GM23248 (cell line): ENCODE measurements at places on chromosomes 3 and 15.

DNA sequence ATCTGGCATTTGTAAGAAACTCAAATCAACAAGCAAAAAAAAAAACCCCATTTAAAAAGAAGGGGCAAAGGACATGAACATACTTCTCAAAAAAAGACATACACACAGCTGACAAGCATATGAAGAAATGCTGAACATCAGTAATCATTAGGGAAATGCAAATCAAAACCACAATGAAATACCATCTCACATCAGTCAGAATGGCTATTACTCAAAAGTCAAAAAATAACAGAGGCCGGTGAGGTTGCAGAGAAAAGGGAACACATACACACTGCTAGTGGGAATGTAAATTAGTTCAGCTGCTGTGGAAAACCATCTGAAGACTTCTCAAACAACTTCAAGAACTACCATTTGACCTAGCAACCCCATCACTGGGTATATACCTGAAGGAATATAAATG lies 199.4 kb upstream of the THBS1 start:
- DNase-seq = no peak

DNA sequence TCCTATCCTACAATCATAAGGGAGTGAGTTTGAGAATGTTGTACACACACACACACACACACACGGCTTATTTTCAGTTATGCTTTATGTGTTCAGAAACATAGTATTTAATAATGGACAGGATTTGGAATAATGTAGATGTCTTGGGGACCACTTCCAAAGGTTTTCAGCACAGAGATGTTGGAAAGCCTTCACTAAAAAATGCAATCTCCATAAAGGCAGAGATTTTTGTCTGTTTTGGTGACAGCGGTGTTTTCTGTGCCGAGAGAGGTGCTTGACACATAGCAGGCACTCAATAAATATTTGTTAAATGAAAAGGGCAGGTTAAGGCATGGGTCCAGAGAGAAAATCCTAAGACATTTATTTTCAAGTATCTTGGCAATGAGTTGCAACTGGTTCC lies 428.2 kb upstream of the RGMA start:
- no peak for DNase-seq

DNA sequence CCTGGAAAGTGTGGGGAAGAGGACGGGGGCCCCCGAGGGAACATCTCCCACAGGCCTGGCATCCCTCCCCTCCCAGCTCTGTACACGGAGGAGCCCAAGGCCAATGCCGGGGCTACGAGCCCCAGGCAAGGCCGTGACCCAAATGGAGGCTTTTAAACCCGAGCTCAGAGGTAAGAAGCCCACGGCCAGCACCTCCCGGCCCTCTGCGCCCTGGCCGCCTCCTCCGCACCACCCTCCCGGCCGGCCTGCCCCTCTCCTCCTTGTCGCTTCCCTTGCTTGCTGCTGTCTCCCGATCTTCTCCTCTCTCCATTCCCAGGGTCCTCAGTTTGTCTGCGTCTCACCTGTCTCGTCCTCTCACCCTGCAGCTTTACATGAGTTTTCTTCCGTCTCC lies 1.3 kb downstream of the MUC4 start:
- DNase-seq = no peak

GRCh38 chr3:6791161-6791560 lies 69.8 kb upstream of the GRM7 start:
- no peak for DNase-seq

- no peak for DNase-seq
These were observed 99.2 kb upstream of the TMC3 start for GRCh38 chr15:81473177-81473576.

DNA sequence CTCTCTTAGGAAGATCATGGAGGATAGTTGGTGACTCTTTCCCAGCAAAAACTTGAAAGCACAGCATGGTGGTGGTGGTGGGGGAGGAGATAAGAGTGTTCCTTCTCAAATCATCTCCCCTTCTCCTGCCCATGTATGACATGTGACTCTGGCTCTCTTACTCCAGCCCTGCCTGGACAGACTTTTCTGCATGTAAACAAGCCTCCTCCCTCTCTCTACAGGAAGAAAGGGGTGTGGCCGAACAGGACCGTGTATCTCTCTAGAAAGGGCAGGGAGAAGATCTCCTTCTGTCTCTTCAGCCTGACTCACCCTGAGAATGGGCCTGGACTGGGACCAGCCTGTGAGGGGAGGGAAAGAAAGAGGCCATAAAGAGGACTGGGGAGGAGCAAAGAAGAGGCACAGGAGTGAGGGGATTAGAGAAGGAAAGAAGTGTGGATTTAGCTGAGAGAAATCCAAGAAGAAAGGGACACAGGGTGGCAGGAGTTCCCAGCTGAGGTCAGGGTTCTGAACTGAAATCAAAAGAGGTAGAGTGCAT lies 1.5 kb downstream of the CELF6 start:
- no peak for DNase-seq

DNA sequence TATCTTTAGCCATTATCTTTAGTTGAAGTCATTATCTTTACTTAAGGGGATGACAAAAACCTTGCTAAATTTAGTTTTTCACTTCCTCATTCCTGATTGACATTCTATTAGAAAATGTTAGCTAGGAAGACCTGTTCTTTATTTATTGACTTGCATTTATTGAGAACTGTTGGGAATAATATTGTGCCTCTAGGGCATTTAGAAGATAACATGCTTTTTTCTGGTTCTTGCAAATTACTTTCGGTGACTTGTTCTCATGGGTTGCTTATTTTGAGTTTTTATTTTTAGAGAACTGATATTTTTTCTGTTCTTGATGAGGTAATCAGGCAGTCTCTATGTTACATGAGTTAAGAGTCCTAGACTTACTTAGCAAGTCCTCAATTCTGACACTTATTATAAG lies 48.3 kb upstream of the CTDSPL start:
- DNase-seq = no peak

DNA sequence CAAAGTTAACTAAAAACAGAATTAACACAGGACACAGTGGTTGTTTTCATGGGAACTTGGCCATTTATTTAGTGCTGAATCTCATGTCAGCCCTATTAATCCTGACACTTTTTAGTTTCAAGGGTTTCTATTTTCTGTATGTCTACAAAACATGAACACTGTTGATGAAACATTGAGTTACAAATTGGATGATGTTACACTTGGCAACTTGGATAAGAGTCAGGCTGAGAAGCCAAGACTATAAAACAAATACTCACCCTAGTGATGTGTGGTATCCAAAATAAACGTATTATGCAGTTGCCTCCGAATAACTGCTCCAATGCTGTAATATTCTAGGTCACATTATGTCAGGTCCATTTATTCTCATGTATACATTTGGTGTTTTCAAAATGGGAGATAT lies 349.6 kb downstream of the ZIC1 start:
- DNase-seq = peak; percentile 70

DNA sequence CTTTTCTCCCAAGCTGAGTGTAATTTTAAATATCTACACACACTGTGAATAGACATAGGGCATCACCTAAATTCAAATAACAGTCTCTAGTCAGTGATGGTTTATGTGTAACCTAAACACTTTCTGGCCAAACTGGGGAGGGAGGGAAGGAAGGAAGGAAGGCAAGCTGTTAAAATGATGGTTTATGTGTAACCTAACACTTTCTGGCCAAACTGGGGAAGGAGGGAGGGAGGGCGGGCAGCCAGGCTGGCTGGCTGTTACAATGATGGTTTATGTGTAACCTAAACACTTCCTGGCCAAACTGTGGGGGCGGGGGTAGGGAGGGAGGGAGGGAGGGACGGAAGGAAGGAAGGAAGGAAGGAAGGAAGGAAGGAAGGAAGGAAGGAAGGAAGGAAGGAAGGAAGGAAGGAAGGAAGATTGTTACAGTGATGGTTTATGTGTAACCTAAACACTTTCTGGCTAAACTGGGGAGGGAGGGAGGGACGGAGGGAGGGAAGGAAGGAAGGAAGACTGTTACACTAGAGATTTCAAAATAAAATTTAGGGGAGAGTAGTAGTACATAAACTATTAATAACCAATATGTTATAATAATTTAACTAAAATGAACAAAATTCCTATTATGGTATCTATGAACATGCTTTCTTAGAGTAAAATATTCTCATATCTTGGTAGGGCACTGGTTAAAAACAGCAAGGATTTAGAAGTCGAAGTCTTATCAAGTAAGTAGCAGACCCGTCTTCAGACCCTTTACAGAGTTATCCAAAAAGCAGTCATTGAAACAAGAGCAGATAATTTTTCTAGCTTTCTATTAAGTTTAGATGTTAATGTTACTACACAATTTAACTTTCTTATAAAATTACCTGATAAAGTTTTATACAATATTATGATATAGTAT lies 148.1 kb downstream of the LMLN start:
- no peak for DNase-seq

DNA sequence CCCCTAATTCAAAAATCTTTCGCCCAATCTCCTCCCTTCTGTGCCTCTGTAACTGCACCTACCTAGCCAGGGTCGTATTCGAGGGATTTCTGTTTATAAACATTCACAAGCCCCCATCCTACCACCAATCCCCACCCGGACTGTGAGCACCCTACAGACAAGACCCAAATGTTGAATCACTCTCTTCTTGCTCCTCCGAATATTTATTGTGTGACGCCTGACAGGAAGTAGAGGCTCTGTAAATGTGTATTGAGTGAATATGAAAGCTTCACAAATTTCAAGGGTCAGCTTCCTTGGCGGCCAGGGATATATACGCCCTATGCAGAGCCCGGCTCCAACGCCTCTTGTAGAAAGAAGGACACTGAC lies 1.6 kb downstream of the BDH1 start:
- DNase-seq = no peak

- no peak for DNase-seq
These were observed 27.8 kb downstream of the SLC27A2 start for GRCh38 chr15:50209809-50210208.

DNA sequence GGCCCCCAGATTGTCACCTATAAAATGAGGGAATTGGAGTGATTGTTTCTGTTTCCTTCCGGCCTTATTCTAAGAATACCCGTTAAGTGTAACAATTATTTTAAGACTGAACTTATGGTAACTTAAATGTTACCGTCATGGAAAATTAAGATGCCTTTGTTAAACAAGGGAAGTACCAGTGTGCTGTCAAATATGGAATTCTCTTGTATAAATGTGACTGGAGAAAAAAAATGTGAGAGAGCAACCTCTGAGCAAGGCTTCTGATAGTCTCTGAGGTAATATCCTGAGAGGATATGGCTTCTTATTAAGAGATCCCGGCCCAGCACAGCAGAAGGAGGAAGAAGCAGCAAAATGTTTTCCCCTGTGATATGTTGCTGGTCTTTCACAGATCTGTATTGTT lies 480.7 kb upstream of the ADAMTS9 start:
- DNase-seq = no peak

DNA sequence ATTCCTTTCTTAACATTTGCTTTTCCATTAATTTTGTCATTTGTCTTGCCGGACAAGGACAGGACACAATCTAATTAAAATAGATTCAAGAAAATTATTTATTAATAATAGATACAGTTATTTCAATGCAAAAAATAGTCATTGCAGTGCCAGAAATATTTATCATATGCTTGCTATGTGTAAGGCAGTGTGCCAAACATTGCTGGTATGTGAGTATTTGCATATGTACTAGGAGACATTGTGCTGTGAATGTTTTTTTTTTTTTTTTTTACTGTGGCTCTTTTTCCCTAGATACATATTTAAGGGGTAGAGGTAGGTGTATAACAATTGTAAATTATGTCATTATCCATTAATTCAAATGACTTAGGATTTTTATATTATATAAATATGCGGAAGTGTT lies 23.3 kb downstream of the SPRED1 start:
- peak; percentile 42 for DNase-seq

- no peak for DNase-seq
These were observed 73.9 kb downstream of the SEC22A start for GRCh38 chr3:123275691-123276090.

GRCh38 chr15:60740231-60740630 lies 261.3 kb upstream of the ICE2 start:
- DNase-seq = no peak

- peak; percentile 14 for DNase-seq
These were observed 138.4 kb upstream of the KCNMB2 start for GRCh38 chr3:178397836-178398235.

GRCh38 chr3:13274551-13275332 lies 145.4 kb downstream of the NUP210 start:
- DNase-seq = no peak

DNA sequence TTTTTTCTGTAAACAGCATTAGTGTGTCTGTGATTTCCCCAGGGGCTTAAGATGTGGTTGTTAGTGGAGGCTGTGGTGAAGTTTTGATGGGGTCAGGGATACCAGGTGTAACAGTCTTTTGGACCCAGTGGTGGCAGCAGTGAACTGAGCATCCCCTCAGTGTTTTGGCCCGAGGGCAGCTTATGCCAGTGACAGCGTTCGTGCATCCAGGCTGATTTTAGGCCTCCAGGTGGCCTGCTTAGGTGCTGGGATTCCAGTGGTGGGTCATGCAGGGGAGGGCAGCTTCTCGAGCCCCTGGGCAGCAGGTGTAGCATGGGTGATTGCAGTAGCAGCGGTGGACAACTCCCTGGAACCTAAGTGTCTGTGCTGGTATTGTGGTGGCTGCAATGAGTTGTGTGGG lies 29.2 kb downstream of the STT3B start:
- DNase-seq = no peak

DNA sequence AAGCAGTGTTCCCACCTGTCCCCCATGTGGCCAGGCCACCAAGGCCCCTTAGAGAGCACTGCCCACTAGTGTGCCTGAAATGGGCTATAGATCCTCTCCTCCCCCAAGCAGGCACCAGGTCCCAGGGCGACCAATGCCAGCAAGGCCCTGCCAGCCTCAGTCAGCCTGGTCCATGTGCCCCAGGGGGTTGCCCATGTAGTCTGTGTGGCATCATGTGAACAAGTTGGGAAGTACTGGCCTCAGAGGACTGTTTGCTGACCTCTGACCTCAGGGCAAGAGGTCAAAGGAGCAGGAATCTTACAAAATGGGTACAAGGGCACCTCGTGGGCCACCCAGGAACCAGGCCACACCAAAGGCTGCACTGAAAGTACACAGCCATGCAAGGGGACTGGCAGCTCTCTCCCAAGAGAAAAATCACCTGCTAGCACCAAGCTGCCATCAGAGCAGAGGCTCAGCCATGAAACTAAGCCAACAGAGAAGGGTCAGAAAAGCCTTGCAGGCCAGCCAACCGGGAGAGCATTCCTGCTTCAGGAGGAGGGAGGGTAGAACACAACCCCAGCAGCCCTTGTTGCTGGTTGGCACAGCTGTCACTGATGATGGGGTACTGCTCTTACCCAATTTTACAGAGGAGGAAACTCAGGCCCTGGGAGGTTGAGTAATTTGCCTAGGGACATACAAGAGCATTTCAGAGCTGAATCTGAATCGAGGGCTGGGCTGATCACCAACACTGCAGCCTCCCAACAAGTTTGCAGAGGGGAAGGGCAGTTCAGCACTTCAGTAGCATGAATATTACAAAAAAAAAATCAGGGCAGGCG lies 5.2 kb upstream of the FURIN start:
- DNase-seq = peak; percentile 73

GRCh38 chr3:177194299-177194698 lies 3.0 kb downstream of the TBL1XR1 start:
- DNase-seq = no peak
